ENCODE measurements at places on chromosomes 1 and 21.

GRCh38 chr21:25967181-25967900 lies 203.2 kb downstream of the APP start:
- peak; percentile 13 for DNase-seq

- DNase-seq, result no peak
Observed at GRCh38 chr1:53279296-53280200, 41.2 kb upstream of the MAGOH start.

- DNase-seq, result no peak
Observed at GRCh38 chr1:7456722-7457082, 314.4 kb upstream of the VAMP3 start.

DNA sequence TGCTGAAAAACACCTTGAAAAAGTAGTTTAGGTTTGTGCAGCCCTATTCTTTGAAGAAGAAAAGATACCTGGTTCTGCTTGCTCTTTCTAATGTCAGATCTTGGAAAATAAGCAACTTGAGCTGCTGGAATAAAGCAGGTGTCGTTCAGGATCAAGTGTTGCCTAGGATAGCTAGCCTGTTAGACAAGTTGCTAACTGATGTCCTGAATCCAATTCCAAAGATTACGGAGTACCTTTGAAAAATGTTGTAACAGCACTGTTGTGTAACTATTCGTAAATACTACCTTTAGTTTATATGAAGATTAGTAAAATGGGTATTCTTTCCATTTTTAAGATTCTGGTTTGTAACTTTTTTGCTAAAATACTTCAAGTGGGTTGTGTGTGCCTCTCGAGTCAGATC lies 151.5 kb downstream of the CLEC20A start:
- DNase-seq, result no peak

GRCh38 chr1:17635811-17636210 lies 96.3 kb downstream of the ARHGEF10L start:
- no peak for DNase-seq

Measured in CD4-positive, alpha-beta T cell treated with Interleukin-6 at 100 ng/mL for 8 hours (primary cell).